Kasumi-1 (cell line): ENCODE measurements at places on chromosomes 3 and 15.

GRCh38 chr3:81303321-81303720 lies 458.1 kb downstream of the GBE1 start:
- no peak for DNase-seq

- no peak for DNase-seq
These were observed 106.7 kb downstream of the RYK start for GRCh38 chr3:134143828-134144401.

DNA sequence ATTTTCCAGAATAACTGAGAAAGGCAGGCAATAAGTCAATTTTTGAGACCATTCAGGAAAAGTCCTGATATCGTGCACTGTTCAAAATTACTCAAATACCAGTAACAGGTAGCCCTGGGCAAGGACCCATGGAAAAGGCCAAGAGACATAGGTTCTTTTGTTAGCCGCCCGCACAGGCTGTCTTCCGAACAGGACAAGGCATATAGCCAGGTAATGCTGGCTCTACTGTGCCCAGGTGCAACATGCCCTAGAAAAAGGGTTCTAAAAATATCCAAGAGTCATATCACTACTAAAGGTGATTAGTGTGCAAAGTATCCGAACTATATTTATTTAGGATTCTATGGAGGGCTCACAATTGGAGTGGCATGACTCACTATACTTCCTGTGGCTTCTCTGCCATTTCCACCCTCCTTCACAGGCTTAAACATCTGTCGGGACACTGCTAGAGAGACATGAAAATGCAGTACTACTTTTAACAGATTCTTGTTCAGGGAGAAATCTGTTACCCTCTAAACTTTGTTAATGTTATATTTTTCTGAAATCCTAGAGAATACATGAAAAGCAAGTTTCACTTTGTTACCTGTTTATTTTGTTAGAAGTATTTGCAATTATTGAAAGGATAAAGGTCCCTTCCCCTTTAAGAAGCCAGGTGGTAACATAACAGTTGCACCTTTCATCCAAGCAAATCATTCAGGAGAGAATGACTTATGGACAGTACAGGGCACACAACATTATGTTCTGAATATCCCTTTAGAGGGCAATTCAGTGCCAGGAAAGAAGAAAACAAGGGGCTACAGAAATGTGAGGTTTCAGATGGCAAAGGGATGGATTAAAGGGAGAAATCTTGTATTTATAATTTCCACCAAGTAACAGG lies 293.3 kb upstream of the THBS1 start:
- no peak for DNase-seq

DNA sequence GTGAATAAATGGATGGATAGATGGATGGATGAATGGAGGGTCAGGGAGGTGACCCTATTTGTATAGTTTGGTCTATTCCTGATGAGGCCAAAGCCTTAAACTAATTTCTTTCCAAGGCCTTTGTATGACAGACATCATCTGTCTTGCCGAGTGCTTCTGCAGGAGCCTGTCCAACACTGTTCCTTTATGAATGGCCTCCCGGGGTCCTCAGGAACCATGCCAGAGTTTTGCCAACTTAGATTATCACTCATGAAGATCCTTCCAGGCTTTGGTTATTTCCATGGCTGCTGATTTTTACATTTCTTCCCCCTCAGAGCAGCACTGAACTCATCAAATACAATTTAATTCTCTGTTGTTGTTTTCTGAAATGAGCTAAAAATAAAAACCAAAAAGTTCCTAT lies 133.0 kb upstream of the SOX2 start:
- DNase-seq, result no peak

GRCh38 chr15:59104602-59104911 lies 389 bp upstream of the CCNB2 start:
- DNase-seq, result no peak

GRCh38 chr3:53083521-53083920 lies 37.6 kb upstream of the SFMBT1 start:
- no peak for DNase-seq

DNA sequence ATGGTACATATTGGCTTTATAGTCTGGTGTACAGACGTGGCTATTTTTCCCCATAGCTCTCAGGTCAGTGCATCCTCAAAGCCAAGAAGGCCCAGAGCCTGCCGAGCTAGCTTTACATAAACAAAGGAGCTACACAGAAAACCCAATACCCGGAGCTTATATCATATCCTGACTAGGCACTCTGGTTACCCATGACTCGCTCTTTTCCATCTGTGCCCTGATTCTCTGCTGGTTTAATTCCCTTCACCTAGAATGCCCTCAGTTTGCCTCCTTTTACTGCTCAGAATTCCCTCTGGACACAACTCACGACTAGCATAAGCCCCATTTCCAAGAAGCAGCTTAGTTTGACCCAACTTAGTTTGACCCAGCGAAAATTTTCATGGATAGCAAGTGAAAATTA lies 110.8 kb downstream of the TIGIT start:
- DNase-seq, result no peak

- DNase-seq, result no peak
These were observed 128.3 kb upstream of the BHLHE40 start for GRCh38 chr3:4850928-4851265.

- peak; percentile 17 for DNase-seq
These were observed 39.6 kb upstream of the FAM98B start for GRCh38 chr15:38414357-38414756.

DNA sequence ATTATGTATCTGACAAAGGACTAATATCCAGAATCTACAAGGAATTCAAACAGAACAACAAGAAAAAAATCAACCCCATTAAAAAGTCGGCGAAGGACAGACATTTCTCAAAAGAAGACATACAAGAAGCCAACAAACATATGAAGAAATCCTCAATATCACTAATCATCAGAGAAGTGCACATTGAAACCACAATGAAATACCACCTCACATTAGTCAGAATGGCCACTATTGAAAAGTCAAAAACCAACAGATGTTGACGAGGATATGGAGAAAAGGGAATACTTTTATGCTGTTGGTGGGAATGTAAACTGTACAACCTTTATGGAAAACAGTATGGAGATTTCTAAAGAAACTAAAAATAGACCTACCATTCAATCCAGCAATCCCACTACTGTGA lies 233.1 kb upstream of the PLSCR5 start:
- no peak for DNase-seq

GRCh38 chr3:129892857-129893580 lies 492 bp downstream of the TMCC1 start:
- DNase-seq, result peak; percentile 55

DNA sequence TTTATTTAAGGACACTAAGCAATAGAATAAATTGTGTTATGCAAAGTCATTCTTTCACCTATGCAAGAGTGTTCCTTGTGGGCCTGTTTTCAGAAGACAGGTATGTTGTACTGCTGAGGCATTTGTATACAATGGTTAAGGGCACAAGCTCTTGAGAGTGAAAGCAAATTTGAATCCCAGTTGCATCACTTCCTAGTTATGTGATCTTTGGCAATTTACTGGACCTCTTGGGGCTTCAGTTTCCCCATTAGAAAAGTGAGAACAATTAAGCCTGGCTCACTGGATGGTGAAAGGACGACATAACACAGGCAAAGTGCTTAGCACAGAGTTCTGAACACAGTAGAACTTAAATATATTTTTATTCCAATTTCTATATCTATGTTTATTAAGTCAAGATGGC lies 117.4 kb downstream of the EFHB start:
- DNase-seq, result no peak

DNA sequence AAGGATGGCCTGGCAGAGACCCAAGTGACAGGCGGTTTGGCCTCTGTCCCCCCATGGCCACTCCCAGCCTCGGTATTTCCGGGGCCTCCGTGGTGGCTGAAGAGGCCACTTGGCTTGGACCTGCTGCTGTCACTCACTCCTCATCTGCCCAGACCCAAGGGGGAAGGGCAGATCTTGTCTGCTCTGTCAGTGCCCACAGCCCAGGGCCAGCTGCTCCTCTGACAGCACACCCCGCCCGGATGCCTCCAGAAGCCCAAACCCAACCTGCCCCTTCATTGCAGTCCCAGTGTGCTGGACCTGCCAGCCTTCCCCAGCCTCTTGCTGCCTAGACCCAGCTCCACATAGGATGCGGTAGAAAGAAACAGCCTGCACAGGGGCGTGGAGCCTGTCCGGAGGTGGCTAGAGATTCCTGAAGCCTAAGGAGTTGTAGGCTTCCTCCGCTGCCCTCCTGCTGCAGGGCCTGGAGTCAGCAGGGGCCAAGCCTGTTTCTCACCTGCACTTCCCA lies 52.0 kb downstream of the MAGEF1 start:
- no peak for DNase-seq

GRCh38 chr3:16551342-16551976 lies 38.0 kb upstream of the RFTN1 start:
- no peak for DNase-seq

- no peak for DNase-seq
These were observed 7.6 kb upstream of the GATA2 start for GRCh38 chr3:128500556-128500955.

- DNase-seq, result no peak
These were observed 78.6 kb downstream of the WDR49 start for GRCh38 chr3:167575000-167575600.

DNA sequence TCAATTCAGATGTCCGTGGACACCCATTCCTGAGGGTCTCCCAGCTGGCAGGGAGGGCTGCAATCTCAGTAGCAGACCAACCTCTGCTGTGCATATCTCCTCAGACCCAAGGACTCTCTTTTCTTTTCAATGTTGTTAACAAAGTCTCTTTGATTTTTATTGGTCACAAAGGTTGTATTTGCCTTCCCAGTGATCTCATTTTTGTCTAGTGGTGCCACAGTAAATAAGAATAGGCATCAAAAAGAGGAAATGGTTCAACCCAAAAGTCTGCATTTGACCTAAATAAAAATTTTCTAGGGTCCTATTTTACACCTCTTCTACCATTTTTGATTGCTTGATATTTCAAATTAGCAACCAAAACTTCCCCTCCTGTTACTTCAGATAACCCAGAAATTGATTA lies 225.9 kb downstream of the CDIN1 start:
- no peak for DNase-seq

- no peak for DNase-seq
These were observed 159.8 kb downstream of the RBMS3 start for GRCh38 chr3:29440413-29441305.

DNA sequence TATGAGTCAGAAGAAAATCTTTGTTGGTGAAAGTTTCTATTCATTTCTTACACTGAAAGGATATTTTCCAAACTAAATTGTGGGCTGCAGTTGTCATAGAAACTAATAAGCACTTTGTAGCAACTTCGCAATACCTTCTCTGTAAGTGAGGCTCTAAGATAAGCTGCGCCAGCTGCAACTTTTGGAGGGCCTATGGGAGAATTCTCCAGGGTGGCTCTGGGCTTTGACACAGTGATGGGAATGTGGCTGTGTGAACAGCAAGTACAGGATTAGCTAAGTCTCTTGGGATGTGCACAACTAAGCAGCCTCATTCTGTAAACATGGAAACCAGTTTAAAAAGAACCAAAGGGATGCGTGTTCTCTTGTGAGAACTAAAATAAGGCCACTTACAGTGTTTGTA lies 124.6 kb upstream of the SGO1 start:
- no peak for DNase-seq
